ENCODE measurements at places on chromosomes 3 and 15.

GRCh38 chr15:40303576-40303975, 4.2 kb downstream of the PLCB2 start:
- no peak for DNase-seq

- DNase-seq, result no peak
These were observed 289.9 kb upstream of the RASGRP1 start for GRCh38 chr15:38854506-38854905.

DNA sequence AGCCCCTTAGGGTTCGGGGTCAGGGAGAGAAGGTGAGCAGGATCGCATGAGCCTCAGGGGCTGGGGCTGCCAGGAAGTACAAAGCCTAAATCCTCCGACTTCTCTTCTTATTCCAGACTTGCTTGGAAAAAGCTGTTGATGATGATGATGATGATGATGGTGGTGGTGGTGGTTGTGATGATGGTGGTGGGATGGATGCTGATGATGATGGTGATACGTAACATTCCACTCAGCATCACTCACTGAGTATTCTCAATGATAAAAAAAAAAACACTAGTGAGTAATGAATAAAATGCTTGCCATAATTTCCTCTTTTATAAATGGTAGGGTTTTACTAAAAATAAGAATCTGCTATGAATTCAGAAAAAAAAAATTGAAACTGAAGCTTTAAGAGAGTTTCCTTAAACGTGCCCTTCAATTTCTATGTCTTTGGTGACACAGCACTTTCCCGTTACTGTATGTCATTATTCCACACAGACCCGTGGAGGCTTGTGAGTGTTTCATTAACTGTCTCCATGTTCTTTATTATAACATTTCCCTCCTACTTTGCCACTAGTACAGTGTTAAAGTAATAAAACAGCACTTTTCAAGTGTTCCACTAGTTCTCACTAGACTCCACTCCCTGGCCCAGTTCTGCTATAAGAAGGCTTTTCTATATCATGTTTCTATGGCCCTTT, 5.4 kb upstream of the ACAN start:
- no peak for DNase-seq

DNA sequence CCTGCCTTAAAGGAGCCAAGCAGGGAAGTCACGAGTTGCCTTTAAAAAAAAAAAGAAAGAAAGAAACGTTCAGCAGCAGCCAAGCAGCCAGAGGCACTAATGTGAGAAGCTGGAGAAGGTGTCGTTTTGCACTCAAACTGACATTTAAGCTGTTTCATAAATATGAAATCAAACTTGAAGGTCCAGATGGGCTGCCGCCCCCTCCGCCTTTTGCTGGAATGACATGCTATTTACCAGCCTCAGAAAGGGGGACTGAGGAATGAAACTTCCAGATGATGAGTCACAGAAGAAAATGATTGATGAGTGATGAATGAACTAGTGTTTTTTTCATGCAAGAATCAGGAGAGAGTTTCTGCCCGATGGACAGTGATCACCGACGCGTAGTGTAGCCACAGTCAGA, 396.8 kb downstream of the IGSF11 start:
- DNase-seq, result no peak

- DNase-seq, result no peak
These were observed 631.0 kb downstream of the SQOR start for GRCh38 chr15:46265664-46266347.

DNA sequence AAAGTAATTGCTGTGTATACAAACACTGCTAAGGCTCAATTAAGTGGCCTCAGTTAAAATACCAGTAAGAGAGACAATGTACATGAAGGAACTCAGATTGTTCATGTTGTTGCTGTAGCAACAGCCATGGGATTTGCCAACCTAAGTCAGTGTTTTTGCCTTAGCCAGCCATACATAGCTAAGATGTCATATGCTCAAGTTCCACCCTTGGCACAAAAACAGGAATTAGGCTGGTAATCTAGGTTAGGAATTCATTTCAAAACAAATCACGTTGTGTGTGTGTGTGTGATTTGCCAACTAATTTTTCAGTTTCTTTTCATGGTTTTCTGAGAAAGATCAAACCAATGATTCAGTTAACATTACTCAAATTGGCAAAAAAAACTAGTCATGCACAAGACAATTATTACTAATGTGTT, 143.7 kb upstream of the KCNMB2 start:
- no peak for DNase-seq

DNA sequence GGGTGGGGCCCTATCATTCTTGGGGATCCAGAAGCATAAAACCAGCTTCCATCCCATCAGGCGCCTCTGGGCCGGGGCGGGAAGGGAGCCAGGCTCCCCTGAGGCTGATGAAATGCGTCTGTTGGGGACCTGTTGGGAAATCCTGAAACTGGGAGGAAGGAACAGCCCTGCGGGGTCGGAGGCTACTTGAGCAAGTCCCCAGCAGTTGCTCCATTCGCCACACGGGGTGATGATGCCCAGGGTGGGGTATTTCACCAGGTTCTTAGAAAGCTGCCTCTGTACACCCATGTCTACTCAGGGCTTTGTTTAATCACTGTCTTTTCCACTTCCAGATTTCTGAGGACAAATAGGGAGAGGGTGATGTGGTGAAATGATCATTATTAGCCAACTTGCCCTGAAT, 25.4 kb upstream of the TSEN2 start:
- DNase-seq, result no peak

- DNase-seq, result no peak
These were observed 23.2 kb downstream of the ATXN7 start for GRCh38 chr3:63886858-63887257.

DNA sequence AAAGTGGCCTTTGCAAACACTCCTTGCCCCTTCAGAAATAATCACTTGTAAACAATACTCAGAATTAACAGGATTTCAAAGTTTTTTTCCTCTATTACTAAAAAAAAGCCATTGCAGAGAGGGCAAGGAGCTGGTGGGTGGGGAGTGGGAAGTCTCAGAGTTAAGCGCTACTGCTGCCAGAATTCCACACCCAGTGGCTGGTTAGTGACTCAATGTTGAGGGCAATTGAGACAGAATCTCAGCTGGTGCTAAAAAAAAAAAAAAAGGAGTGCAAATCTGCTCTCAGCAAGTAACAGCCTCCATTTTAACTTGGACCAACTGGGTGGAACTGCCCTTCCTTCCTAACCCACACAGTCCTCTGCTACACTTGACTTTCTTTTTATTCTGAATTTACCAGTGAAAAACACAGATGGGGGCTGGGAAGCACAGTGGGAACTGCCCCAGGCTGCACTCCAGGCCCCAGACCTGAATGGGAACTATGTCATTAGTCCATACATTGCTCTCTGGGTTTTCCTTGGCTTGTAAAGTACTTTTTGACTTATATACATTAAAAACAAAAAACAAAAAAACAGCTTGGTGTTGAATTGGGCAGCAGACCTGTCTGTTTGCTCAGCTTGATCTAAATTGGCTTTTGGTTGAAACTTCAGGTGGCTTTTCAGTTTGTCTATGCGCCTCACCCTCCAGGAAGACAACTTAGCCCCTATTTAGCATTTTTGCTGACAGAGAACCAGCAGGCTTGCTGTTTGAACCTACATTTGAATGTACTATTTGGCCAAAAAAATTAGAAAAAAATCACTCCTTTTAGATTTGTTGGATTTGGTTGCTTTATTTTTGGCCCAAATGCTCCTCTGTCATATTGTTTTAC, 357.8 kb upstream of the TBL1XR1 start:
- DNase-seq, result no peak

- no peak for DNase-seq
These were observed 129.1 kb downstream of the TPRA1 start for GRCh38 chr3:127461286-127461910.

GRCh38 chr15:73573037-73573436, 60.2 kb downstream of the NPTN start:
- DNase-seq, result no peak

GRCh38 chr15:39665629-39666250, 84.9 kb downstream of the THBS1 start:
- no peak for DNase-seq

GRCh38 chr3:126077754-126078153, 6.2 kb downstream of the SLC41A3 start:
- DNase-seq, result no peak

DNA sequence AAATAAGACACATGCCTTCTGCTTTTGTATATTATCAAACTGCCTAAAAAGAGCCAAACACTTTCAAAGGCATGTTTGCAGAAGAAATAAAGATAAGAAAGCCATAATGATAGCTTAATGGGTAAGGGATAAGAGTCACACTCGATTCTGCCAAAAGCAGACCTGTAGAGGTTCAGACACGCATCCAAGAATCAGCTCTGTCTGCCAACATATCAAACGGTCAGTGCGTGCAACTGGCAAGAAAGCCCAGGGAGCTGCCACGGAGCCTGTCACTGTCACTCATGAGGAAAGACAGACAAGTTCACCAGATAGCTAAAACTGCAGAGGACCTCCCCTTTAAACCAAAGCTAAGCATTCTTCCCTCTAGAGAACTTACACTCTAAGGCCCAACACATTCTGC, 23.2 kb downstream of the DCP1A start:
- DNase-seq, result no peak

DNA sequence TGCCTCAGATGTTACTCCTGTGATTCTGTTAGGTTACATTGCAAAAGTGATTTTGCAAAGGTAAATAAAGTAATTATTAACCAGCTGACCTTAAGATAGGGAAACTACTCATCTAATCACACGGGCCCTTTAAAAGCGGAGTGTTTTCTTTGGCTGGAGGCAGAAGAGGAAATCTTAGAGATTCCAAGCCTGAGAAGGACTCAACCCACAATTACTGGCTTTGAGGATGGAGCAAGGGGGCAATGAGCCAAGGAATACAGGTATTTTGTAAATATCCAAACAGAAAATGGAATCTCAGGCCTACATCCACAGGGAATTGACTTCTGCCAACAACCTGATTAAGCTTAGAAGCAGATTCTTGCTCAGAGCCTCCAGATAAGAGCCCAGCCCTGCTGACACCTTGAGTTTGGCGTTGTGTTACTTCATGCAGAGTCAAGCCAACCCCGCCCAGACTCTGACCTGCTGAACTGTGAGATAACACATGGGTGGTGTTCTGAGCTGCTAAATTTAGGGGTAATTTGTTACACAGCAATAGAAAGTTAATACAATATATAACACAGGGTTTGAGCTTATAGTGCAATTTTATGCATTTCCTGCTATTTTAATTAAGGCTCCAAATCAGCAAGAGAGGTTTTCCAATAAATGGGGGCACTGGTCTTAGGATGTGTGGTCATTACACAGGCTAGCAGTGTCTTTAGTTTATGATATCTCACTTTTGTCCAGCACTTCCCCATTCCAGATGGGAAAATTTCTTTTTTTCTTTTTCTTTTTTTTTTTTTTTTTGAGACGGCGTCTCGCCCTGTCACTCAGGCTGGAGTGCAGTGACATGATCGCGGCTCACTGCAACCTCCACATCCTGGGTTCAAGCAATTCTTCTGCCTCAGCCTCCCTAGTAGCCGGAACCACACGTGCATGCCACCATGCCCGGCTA, 19.5 kb downstream of the NFKBIZ start:
- no peak for DNase-seq

DNA sequence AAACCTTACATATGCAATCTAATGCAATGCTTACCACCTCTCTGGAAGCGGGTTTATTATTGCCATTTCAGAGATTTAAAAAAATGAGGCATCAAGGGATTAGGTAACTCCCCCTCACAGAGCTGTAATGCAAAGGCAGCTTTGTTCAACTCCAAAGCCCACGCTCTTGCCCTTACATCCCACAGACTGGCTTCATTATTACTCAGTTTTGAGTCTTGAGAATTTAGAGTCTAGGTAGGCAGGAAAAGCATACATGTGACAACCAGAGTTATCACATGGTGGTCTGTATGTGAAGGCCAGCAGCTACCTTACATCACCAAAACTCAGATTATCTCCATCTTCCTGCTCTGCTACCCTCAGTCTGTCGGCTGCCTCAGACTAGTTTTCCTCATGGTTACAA, 326.9 kb downstream of the UACA start:
- DNase-seq, result no peak

GRCh38 chr3:137264071-137264820, 306.5 kb downstream of the IL20RB start:
- no peak for DNase-seq

- no peak for DNase-seq
These were observed 534.4 kb downstream of the EPHB1 start for GRCh38 chr3:135329479-135329878.

DNA sequence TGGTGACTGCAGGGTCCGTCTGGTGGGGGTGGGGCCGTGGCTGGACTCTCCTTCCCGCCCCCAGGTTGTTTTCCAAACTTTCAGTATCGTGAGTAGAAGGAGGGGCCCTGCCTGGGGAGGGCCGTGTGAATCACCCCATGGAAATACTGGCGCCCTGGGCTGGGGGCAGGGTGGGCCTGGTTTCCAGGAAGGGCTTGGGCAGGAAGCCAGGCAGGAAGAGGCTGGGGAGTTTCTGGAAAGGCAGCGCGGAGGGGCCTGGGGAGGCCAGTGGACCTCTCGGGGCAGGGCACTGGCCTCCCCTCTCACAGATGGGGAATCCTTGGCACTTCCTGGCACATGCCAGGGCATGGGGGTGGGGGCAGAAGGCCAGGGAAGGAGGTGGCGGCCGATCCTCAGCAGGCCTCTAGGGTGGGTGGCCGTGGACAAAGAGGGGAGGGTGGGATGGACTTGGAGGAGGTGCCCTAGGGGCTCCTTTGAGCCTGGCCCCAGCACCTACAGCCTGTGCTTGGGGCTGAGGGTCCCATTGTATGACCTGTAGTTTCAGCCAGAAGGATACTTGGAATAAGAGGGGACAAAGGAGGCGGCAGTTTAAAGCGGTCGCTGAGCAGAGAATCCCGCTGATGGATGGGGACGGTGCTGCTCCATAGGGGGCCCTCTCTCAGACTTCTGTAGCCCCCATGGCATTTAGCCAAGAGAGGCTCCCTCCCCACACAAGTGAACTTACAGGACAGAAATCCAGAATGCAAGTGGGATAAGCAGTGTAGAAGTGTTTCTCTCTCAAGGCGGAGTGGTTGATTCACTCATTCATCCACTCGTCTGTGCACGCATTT, 56.5 kb upstream of the GATA2 start:
- DNase-seq, result no peak

GRCh38 chr3:85801955-85802354, 843.2 kb downstream of the CADM2 start:
- peak; percentile 31 for DNase-seq

DNA sequence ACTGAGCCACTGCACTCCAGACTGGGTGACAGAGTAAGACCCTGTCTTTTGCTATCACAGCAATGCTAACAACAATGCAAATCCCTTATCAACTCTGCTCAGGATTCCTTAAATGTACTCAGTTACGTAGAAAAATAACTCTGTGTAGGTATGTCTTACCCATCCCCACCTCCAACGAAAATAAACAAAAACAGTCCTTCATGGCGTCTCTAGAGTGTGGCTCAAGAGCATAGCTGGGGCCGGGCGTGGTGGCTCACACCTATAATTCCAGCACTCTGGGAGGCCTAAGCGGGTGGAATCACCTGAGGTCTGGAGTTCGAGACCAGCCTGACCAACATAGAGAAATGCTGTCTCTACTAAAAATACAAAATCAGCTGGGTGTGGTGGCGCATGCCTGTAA, 13.2 kb upstream of the NCKIPSD start:
- DNase-seq, result no peak

- no peak for DNase-seq
These were observed 184.2 kb upstream of the TPM1 start for GRCh38 chr15:62858343-62858742.
